ENCODE measurements at places on chromosomes 7 and 10. TPM values are rescaled to one million over a fixed set of nuclear protein-coding genes. Genes with fewer than 3 reads are reported as not detected.

Gene ADIRF
- total RNA-seq: not detected

Gene STEAP1B
- total RNA-seq: 54.2 TPM

Gene TMEM184A
- 5.7 TPM for total RNA-seq

GRCh38 chr10:79413196-79413595 is 32.2 kb downstream of the ZCCHC24 start:
- DNase-seq: no peak

DNA sequence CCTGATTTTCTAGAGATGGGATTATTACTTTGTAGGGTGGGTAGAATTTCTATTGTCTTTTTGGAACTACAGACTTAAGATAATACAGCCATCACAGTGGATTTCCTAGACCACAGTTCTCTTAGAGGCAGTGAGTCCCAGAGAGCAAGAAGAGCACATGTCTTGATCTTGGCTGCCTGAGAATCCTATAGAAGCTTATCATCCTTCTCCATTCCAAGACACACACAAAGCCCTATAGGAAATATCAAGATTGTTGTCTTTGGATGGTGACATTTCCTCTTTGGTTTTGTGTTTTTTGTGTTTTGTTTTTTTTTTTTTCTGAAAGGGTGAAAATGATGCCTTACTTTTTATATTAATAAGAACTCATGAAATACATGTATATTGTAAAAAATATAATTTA is 143.1 kb downstream of the AHR start:
- DNase-seq: no peak

GRCh38 chr7:7757576-7757975 is 39.2 kb upstream of the RPA3 start:
- DNase-seq: no peak

- DNase-seq: peak; percentile 85
Measured at GRCh38 chr7:44131173-44132029, 8.1 kb upstream of the POLD2 start.

GRCh38 chr10:71611131-71611530 is 108.4 kb downstream of the C10orf105 start:
- DNase-seq: no peak

- peak; percentile 73 for DNase-seq
Measured at GRCh38 chr7:112452102-112452888, 2.0 kb downstream of the IFRD1 start.

DNA sequence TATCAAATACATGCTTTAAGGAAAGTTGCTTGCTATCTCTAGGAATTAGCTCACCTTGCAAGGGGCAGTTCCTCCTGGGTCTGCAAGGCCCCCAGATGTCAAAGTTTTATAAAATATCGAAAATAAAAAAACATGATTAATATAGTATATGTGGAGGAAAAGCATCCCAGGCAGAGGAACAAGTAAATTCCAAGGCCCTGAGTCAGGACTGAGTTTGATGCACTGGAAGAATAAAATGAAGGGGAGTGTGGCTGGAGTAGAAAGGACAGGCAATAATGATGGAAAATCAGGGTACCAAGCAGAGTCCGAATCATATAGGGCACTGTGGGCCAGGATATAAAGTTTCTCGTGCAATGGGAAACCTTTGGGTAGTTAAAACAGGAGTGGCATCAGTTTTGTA is 112.4 kb upstream of the EEPD1 start:
- no peak for DNase-seq

DNA sequence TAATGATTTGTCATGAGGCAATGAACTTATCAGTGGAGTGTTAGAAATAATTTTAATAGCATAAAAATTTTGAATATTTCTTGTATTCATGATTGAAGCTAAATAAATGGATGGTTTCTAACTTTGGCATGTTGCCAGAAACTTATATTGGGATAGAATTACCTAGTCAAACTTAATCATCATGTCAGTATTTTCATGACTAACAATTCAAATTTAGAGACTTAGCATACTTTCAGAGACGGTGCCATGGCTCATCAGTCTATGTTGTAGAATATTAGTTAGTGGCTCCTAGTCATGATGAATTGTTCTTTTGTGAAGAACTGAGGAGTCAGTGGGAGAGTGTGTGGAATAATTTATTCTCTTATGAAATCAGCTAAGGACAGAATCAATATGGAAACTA is 599.6 kb upstream of the POT1 start:
- DNase-seq: no peak

DNA sequence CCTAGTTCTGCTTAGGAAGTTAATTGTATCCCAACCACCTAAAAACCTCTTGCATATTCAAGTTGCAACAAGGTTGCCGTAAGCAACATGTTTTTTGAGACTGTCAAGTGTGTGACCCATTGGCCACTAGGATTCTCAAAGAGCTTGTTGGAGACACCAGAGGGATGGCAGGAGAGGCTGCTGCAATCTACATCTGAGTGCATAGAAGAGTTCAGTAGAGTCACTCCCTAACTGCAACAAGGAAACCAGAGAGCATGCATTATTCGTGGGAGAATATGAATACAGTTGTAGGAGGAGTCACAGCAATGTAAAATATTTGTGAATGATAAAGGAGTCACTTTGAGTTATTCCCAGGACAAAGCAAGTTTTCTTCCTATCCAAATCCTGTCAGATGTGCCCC is 538.6 kb downstream of the TNS3 start:
- no peak for DNase-seq

DNA sequence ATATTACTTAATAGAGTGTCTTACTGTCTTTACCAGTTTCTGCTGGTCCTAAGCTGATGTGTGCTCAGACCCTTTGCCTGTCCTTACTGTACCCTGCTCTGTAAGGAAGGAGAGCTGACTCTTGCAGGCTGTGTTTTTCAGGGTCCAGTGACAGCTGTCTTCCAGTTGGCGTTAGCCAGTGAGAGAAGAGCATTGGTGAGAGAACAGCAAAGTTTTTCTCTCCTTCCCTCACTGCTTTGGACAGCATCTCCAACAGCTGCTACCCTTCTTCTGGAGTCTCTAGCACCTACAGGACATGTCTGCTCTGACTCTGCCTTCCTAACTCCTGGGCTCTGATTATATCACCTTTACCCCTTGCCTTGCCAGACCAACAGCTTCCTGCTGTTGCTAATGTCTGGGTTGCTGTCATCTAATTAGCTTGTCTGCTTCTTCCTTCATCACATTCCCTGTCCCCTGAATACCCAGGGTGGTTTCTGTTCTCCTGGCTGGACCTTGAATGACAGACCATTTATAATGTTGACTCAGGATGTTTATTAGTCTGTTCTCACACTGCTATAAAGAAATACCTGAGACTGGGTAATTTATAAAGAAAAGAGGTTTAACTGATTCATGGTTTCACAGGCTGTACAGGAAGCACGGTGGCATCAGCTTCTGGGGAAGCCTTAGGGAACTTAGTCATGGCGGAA is 23.5 kb upstream of the PANK1 start:
- no peak for DNase-seq

- DNase-seq: no peak
Measured at GRCh38 chr10:76874896-76875295, 762.7 kb downstream of the KCNMA1 start.

DNA sequence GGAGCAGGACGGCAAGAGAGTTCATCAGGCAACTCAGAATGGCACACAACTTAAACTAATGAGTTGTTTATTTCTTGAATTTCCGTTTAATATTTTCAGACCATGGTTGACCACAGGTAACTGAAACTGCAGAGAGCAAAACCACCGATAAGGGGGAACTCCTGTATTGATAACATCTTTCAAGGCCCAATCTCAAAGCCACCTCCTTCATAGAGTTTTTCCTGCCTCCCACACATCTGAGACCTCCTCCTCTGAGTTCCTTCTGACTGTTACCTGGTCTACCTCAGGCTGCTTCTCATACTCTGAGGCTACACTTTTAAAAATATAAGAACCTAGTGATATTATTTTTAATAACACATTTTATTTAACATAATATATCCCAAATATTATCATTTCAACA is 341.5 kb upstream of the NPVF start:
- DNase-seq: no peak

- DNase-seq: no peak
Measured at GRCh38 chr7:26419198-26419597, 127.5 kb downstream of the SNX10 start.

All from endodermal cell (in vitro differentiated cells).